NCI-H1092 (cell line): ENCODE measurements at places on chromosomes 6 and 20.

DNA sequence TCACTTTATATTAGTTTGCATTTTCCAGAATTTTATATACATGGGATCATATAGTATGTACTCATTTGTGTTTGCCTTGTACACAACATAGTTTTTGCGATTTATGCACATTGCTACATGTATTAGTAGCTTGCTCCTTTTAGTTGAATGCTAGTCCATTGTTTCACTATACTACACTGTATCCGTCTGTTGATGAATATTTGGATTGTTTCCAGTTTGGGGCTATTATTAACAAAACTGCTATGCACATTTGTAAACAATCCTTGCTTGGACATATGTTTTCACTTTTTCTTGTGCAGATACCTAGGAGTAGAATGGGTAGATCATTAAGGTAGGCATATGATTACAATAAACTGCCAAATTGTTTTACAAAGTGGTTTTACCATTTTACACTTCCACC lies 3.9 kb upstream of the LRRC1 start:
- DNase-seq = no peak

DNA sequence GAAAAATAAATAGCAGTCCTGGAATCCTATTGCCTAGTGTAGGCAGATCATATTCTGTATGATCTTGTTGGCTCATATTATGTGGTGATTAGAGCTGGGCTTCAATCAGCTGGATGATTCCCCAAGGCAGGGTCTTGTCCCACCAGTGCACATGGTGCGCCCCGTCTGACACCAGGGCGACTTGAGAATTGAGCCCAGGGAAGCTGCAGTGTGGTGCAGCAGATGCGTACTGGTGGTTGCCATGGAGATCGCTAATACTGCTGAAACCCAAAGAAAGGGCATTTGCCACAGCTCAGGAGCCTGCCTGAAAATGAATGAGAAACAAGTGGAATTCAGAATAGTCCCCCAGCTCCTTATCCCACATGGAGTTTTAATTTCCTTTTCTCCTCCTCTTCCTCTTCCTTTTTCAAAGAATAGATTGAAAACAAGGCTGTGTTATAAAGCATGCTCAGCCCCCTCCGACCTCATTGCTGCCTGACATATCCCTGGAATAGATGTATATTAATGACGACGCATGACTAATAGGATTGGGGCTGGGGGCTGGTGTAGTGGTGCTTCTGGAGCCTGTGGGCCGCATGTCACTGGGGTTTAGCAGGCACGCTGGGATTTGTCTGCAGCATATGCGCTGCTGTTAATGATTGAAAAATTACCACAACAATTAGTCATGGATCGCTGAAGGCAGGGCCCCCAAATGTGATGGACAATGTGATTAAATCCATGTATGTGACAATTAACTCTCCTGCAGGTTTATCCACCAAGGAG lies 210.5 kb downstream of the FARS2 start:
- DNase-seq = peak; percentile 6

GRCh38 chr6:29924731-29925130 lies 17.6 kb upstream of the HLA-A start:
- DNase-seq = no peak

- DNase-seq = no peak
Measured at GRCh38 chr6:15751721-15752350, 89.0 kb upstream of the DTNBP1 start.

DNA sequence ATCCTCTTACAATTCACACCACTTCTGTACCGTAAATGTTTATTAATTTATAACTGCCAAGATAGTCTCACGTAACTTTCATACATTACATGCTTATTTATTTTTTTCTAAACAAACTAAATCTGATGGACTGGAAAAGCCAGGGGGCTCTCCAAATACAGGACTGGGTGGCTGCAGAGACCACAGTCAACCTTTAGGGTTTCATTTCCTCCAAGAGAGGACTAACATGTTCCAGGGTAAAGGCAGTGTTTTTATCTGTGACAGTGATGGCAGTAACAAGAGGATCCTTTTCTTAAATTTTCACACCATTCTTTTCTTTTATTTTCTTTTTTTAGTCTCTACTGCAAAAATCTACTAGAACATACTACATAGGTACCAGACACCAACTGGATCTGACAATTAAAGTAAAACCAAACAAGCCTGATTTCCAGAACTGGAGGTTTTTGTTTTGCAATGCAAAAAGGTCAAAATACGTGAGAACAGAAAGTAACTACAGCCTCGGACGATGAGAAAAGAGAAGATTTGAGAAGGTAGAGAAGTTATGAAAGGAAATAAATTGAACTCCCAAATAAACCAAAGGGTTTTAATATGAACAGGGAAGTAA lies 1.2 kb downstream of the LMBRD1 start:
- no peak for DNase-seq

DNA sequence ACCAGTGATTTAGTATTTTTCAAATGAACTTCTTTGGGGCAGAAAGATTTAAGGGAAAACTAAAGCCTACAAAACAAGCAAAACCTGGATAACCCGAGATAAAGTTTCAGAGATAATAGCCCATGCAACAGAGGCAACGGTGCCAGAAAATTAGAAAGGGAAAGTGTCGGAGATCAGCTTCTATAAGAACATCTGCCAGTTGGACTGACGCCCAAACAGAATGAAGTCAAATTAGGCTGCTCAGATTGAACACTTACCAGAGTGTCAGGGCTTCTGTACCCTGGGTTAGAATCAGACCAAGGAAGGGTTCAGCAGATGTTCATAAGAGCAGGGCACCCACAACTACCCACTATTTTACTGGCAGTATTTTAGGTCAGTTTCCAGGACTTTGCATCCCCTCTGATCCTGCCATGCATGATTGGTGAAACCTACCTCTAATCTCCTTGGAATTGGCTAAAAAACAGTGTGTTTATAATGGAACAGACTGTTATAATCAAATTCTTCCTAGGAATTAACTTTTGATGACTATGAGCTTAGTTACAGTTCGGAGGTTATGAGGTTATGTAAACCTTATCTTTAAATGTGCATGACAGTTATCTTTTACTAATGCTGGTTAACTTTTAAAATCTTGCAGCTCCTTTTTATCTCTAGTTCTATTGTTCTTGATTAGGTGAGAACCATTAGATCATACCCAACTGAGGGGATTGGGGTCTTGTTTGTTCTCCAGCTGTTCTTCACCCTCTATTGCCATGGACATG lies 13.1 kb downstream of the BMP2 start:
- peak; percentile 65 for DNase-seq

- DNase-seq = no peak
Measured at GRCh38 chr6:151393410-151393809, 2.1 kb upstream of the ZBTB2 start.

DNA sequence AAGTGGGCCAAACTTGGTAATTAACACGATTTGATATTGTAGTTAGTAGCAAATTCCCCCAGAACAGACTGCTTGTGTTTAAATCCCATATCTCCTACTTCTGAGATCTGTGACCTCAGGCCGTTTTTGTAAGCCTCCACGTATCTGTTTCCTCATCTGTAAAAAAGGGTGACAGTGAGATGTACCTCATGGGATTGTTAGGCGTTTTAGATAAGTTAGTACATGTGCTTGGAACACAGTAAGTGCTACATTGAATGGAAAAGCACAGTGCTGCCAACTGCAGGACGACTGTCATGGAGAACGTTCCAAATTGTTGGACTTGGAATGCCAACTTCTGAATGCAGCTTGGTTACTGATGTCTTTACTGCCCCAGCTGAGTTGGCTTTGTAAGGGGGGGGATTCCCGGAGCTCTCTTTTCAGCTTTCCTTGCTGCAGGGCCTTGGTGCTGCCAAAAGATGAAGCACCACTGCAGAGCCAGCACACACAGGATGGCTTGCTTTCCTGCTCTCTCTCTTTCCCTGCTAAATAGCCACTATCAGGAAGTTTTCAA lies 108.6 kb downstream of the OPN5 start:
- no peak for DNase-seq

GRCh38 chr6:80440496-80441115 lies 334.1 kb downstream of the BCKDHB start:
- no peak for DNase-seq

DNA sequence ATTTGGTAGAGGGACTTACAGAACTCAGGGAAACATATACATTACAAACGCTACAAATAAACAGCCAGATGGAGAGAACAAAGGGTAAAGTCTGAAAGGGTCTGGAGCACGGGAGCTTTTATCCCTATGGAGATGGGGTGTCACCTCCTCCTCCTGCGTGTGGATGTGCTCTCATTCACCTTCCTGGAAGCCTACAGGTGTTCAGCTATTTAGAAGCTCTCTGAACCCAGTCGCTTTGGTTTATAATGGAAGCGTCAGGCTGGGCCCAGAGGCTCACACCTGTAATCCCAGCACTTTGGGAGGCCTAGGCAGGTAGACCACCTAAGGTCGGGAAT lies 17.7 kb upstream of the ITCH start:
- no peak for DNase-seq

GRCh38 chr20:53284256-53284655 lies 309.4 kb downstream of the ZNF217 start:
- no peak for DNase-seq

DNA sequence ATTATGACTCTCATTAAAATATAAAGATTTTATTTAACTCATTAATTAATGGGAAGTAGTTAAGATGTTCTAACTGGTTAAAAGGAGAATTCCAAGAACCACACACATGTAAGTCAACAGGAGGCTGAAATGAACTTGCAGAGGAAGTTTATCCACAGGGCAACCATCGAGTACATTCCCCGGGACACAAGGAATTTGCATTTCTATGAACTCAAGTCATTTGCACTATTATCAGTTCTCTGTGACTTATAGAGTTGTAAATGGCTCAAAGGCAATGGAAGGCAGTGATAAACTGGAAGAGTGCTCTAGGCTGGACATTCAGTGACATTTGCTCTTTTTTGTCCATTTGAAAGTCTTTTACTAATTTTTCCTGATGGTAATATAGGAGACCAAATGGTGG lies 97.4 kb downstream of the SNX5 start:
- no peak for DNase-seq

DNA sequence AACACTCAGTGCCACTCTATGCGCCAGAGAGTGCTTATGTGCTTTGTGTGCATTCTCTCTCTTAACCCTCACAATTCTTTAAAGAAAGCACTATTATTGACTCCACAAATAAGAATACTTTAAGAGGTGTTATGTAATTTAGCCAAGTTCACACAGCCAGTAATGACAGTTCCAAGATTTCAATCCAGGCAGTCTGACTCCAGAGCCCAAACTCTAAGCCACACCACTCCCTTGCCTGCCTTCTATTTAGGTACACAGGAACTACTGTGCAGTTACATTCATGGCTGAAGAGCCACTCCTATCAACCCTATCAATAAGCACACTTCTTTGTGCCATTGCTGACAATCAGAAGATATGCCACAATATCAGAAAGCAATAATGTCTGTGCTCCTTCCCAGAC lies 93.3 kb downstream of the PTPRK start:
- no peak for DNase-seq

- no peak for DNase-seq
Measured at GRCh38 chr6:24775520-24776058, 852 bp downstream of the GMNN start.

DNA sequence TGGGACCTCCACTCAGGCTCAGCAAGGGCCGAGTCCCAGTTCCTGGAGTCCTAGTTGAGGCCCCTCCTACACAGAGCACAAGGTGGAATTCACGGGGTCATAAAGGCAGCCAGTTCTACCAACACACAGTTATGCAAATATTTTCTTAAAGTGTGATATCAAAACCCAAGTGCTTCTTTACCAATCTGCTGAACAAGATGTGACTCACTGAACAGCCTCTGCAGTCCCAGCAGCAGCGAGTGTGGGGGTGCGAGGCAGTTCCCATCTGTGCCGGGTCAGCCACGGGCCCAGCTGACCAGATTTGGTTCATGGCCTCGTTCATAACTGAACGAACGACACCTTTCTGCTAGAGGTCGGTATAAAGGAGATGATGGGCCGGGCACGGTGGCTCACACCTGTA lies 4.5 kb upstream of the TCEA2 start:
- DNase-seq = no peak

- no peak for DNase-seq
Measured at GRCh38 chr20:38108986-38109541, 56.0 kb downstream of the TGM2 start.

DNA sequence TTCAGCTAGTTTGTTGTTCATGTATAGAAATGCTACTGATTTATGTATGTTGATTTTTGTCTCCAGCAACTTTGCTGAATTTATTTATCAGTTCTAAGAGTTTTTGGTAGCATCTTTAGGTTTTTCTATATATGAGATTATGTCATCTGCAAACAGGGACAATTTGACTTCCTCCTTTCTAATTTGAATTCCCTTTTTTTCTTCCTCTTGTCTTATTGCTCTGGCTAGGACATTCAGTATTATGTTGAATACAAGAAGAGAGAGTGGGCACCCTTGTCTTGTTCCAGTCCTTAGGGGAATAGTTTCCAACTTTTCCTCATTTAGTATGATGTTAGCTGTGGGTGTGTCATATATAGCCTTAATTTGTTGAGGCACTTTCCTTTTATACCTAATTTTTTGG lies 58.2 kb downstream of the CDH26 start:
- DNase-seq = no peak

GRCh38 chr20:11989018-11989771 lies 71.5 kb downstream of the BTBD3 start:
- DNase-seq = no peak

DNA sequence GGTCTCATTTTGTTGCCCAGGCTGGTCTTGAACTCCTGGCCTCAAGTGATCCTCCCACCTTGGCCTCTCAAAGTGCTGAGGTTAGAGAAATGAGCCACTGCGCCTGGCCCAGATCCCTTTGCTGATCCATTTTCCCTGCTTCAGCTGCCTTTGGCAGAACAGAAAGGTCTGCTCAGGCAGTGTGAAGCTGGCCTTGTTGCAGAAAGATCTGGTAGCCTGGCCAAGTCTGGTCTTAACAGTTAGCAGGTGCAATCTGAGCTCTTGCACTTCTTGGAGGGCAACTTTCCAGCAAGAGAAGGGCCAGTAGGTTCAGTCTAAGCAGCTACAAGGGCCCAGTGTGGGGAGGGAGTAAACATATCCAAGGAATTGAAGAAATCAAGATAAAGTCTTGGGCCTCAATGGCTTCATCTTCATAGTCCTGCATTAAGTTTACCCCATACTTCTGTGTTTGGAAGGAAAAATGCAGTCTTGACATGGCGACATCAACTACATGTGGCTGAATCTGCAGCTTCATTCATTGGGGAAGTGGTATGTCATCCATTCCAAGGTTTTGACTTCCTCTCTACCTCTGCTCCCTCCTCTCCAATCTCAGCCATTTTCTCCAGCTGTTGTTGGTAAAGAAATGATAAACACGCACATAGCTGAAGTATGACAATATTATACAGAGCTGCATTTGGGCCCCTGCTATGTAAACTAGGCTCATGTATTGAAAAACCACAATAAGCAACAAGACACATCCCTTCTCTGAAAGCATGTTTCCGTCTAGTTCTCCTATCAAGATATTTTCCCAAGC lies 39.0 kb upstream of the NEDD9 start:
- DNase-seq = no peak

GRCh38 chr6:2020909-2021308 lies 224.5 kb downstream of the GMDS start:
- DNase-seq = no peak

- no peak for DNase-seq
Measured at GRCh38 chr6:119742188-119742803, 392.7 kb upstream of the MAN1A1 start.

DNA sequence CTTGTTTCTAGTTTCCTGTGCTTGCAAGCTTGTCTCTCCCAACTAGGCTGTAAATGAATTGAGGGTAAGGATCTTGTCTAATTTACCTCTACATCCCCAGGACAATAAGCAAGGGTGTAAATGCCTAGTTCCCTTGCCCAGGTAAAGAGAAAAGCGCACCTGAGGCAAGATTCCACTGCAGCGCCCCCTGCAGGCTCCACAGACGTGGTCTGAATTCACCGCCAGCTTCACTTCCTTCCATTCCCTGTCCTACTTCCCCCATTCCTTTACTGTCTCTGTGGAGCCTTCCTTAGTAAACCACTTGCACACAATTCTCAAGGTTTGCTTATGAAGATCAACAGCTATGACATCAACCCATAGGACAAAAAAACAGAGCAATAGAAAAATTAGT lies 42.3 kb downstream of the ANKEF1 start:
- no peak for DNase-seq
